ENCODE measurements at places on chromosomes 3 and 15.

DNA sequence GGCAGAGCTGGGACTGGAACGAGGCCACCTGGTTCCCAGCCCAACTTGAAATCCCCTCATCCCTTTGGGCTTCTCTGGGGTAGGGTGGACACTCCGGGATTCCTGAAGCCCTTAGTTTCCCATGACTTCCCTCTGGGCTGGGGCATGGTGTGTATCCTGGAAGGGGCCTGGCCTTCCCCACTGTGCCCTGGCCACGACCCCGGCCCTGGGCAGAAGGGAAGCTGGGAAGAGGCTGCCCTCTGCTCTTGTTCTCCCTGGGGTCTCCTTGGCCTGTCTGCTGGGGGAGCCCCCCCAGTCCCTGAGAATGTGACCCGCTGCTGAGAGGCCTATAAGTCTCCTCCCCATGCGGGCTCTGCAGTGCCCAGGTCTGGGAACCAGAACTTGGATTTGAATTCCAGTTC, 104.9 kb downstream of the LINGO1 start:
- no peak for DNase-seq

GRCh38 chr3:98957681-98958080, 56.2 kb upstream of the DCBLD2 start:
- DNase-seq, result no peak

DNA sequence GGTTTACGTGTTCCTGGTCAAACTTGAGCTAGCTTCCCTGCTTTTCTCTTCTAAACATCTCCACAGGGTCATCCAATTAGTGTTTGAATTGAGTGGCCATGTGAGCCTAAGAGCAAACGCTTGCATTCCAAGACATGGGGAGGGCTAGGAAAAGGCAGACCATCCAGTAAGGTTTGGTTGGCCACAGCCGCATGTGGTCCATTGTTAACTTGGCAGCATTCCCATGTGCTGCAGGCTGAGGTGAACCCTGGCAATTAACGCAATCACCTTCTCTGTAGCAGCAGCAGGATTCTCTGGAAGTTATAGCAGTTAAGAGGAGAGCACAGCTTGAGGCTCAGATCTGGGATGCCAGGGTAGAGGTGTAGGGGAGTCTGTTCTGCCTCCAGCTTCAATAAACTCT, 502.2 kb upstream of the LMCD1 start:
- DNase-seq, result no peak

GRCh38 chr15:76366714-76367113, 30.1 kb downstream of the ISL2 start:
- no peak for DNase-seq

GRCh38 chr3:106963442-106963841, 413.8 kb upstream of the CCDC54 start:
- DNase-seq, result no peak
